ENCODE measurements at places on chromosomes 13 and 19. TPM values are rescaled to one million over a fixed set of nuclear protein-coding genes. Genes with fewer than 3 reads are reported as not detected.

- no peak for DNase-seq
Observed at GRCh38 chr13:88592105-88592504, 920.9 kb downstream of the SLITRK5 start.

- peak; percentile 84 for DNase-seq
Observed at GRCh38 chr19:39497996-39498797, 550 bp upstream of the DLL3 start.

KIR3DL2 gene
- total RNA-seq = not detected

DNA sequence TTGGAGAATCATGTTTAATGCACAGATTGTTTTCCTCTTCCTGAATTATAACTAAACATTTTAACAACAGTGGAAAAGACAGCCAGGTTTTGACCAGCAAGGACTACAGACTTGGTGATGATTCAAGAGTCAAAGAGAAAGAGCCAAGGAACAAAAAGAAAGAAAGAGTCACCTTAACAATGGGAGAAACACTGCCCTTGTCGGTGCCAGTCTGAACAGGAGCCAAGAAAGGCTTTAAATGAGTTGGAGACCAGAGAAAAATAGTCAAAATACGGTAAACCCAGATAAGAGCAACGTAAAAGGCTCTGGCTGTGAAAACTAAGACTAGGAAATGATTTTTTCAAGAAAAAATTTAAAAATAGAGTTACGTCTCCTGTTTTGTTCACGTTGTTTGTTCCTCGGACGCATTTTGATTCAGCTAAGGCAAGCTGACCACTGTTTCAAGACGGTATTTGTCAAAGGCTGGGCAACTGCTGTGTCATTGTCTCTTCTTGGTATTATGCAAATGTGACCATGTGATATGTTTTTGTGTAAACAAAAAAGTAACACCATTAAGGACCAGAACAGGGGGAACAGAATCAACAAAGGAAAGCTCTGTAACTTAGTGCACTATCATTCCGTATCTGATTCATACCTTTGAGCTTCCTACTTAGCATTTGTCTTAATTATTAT is 634.5 kb downstream of the LIG4 start:
- no peak for DNase-seq

RFPL4AL1 gene
- not detected for total RNA-seq

MEDAG gene
- total RNA-seq = not detected

- no peak for DNase-seq
Observed at GRCh38 chr13:20080377-20081164, 80.3 kb downstream of the GJA3 start.

DNA sequence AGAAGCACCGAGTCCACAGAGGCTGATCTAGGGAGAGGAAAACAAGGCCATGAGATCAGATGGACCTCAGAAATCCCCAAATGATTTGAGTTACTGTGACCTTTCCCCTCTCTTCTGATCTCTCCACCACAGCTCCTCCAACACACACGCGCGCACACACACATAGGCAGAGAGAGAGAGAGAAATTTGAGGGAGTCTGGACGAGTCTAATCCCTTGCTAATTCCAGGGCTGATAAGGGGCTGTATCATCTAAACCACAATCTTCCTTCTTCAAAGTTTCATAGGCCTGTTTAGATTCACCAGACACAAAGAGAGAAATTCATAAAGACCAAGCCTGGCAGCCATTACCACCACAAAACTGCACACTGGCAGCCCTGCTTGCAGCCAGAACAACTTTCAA is 8.6 kb downstream of the ZFP82 start:
- no peak for DNase-seq

GRCh38 chr13:105052711-105053110 is 1482.8 kb downstream of the EFNB2 start:
- no peak for DNase-seq

NLRP7 gene
- total RNA-seq = 8.8 TPM

NLRP11 gene
- 112 TPM for total RNA-seq

- DNase-seq = peak; percentile 74
Observed at GRCh38 chr19:42433503-42434260, 6.5 kb upstream of the LIPE start.

CYP2A7 gene
- not detected for total RNA-seq

GRCh38 chr19:27779954-27780353 is 1433.0 kb downstream of the UQCRFS1 start:
- peak; percentile 68 for DNase-seq

C5AR2 gene
- total RNA-seq = 2.6 TPM

MYADM gene
- 0.55 TPM for total RNA-seq

GRCh38 chr19:19540715-19541515 is 2.9 kb downstream of the CILP2 start:
- peak; percentile 78 for DNase-seq

IGSF23 gene
- total RNA-seq = not detected

DNA sequence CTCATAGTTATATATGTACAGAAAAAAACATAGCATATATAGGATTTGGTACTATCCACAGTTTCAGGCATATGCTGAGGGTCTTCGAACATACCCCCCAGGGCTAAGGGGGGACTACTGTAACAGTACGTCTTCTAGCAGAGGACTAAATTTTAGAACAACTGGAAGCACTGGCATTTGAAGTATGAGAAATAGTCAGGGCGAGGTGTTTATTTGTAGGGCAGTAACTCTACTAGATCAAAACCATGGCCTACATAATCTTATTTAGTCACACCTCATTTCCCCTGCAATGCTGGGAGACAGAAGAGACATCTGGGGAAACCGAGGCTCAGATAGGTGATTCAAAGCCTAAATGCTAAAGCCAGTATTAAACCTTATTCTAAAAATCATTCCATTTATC is 245.6 kb downstream of the DCT start:
- no peak for DNase-seq

DNA sequence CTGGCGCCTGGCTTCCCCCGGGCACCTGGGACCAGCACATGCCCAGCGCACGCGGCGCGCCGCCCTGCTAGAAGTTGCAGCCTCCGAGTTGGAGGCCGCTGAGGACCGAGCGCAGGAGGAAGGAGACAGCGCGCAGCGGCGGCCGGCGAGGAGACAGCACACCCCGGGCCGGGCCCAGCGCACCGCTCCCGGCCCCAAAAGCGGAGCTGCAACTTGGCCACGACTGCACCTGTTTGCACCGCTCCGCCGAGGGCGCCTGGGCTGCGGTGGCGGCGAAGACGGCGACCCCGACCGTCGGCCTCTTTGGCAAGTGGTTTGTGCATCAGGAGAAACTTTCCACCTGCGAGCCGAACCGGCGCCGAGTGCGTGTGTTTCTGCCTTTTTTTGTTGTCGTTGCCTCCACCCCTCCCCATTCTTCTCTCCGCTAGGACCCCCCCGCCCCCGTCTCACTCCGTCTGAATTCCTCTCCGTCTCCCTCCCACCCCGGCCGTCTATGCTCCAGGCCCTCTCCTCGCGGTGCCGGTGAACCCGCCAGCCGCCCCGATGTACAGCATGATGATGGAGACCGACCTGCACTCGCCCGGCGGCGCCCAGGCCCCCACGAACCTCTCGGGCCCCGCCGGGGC is at the start of gene SOX1:
SOX1 (plus strand) TSS at position 34 of the 626 bp plus-strand sequence; CDS start at position 544, 510 bp downstream.
- DNase-seq = no peak

GRCh38 chr13:23709536-23709935 is 139.3 kb downstream of the TNFRSF19 start:
- no peak for DNase-seq

DNA sequence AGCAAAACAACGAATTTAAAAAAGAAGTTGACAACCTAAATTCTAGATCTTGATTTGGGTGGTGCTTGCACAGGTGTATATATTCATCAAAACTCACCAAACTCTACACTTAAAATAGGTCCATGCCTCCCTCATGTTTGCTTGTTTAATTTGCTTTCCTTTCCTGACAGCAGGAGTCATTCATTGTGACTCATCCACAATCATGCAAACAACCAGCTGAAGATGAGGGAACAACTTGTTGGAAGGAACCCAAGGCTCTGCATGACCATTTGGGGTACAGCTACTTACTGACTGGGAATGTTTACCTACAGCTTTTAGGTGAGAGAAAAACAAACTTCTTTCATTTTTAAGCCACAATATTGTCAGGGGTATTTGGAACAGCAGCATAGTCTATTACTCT is 96.6 kb downstream of the RXFP2 start:
- DNase-seq = no peak

ABCC4 gene
- 7.8 TPM for total RNA-seq

- peak; percentile 75 for DNase-seq
Observed at GRCh38 chr13:41905600-41906254, 55.2 kb downstream of the VWA8 start.

Measured in OCI-LY7 (cell line).